ENCODE measurements at places on chromosomes 12 and 14. TPM values are rescaled to one million over a fixed set of nuclear protein-coding genes. Genes with fewer than 3 reads are reported as not detected.

- H3K4me3 ChIP-seq, result no peak overlapping the region
- H3K27ac ChIP-seq, result no peak overlapping the region
These were observed 10.7 kb downstream of the MED13L start for GRCh38 chr12:116266631-116267349.

DNA sequence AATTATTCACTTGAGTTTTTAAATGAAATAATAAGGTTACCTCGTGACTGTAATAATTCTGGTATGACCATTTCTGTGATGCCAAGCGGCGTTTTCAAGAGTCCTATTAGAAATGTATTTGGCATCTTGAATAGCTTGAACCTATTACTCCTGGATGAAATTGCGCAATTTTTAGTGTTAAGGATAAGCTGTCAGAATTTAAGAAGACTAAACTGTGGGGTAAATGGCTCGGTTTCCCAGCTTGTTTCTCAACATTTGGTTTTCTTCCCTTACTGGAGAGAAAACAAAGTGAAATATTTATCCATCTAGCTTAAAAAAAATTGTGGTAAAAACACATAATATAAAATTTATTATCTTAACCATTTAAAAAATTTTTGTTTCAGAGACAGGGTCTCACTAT lies 26.8 kb downstream of the PCNX1 start:
- no peaks in the 10 kb centered on the region for H3K27me3 ChIP-seq
- H3K4me1 ChIP-seq, result peaks cover 11% of the 10 kb centered on the region
- no peak overlapping the region for H3K27ac ChIP-seq
- H3K36me3 ChIP-seq, result no peaks in the 10 kb centered on the region
- no peak overlapping the region for H3K4me3 ChIP-seq

GRCh38 chr14:22232486-22232885 lies 356.5 kb downstream of the DAD1 start:
- H3K4me3 ChIP-seq, result no peak overlapping the region
- no peaks in the 10 kb centered on the region for H3K4me1 ChIP-seq
- no peaks in the 10 kb centered on the region for H3K36me3 ChIP-seq
- H3K27me3 ChIP-seq, result no peaks in the 10 kb centered on the region
- no peak overlapping the region for H3K27ac ChIP-seq

- H3K27ac ChIP-seq, result no peak overlapping the region
- no peaks in the 10 kb centered on the region for H3K27me3 ChIP-seq
- no peak overlapping the region for H3K4me3 ChIP-seq
- H3K36me3 ChIP-seq, result no peaks in the 10 kb centered on the region
- peak; percentile 54 for DNase-seq
These were observed 136.8 kb downstream of the TPH2 start for GRCh38 chr12:72075401-72075800.

DNA sequence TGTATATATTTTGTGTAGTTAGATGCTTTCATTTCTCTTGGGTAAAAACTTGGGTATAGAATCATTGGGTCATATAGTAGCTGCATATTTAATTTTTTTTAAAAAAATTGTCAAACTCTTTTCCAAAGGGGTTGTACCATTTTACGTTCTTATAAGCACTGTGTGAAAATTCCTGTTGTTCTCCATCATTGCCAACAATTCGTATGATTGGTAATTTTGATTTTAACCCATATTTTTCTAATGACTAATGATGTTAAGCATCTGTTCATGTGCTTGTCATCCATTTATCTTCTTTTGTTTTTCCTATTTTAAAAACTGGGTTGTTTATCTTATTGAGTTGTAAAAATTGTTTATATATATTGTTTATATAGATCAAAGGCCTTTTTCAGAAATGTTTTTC lies 77.4 kb downstream of the OTOGL start:
- H3K27me3 ChIP-seq, result no peaks in the 10 kb centered on the region
- H3K4me3 ChIP-seq, result no peak overlapping the region
- no peaks in the 10 kb centered on the region for H3K4me1 ChIP-seq
- no peak overlapping the region for H3K27ac ChIP-seq
- no peak for DNase-seq

DNA sequence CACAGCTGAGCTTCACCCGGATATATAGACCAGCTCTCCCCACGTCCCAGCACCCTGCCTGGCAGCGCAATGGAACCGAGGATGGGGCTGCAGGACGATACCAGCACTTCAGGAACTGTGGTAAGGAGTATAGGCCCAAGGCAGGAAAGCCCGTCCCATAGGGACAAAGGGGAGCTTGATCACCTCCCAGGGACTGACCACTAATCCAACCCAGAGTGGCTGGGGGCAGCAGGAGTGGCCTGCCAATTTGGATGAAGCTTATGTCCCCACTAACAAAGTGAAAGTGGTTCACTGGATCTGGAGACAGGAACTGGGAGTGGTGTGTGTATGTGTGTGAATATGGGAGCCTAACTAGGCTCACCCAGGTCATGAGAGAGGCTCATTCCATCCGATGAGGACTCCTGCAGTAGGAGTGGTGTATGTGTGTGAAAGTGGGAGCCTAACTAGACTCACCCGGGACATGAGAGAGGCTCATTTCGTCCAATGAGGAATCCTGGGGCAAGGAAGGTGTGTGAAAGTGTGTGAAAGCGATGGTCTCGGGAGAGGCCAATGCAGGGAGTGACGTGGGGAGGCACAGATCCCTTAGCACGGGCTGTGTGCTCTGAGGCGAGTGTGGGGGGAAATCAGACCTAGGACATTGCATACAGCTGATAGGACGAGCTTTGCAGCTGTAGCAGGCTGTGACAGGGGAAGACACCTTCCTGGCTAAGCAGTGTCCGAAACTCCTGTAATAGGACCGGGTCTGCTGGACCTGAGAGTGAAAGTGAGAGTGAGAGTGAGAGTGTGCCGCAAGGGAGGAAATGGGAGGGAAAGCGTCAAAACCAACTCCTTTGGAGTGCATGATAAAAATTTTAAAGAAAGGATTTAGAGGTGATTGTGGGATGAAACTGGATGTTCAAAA lies 25.7 kb downstream of the KLRK1 start:
- H3K36me3 ChIP-seq, result no peaks in the 10 kb centered on the region
- DNase-seq, result peak; percentile 15
- H3K4me3 ChIP-seq, result peak overlapping the region; percentile 62

DNA sequence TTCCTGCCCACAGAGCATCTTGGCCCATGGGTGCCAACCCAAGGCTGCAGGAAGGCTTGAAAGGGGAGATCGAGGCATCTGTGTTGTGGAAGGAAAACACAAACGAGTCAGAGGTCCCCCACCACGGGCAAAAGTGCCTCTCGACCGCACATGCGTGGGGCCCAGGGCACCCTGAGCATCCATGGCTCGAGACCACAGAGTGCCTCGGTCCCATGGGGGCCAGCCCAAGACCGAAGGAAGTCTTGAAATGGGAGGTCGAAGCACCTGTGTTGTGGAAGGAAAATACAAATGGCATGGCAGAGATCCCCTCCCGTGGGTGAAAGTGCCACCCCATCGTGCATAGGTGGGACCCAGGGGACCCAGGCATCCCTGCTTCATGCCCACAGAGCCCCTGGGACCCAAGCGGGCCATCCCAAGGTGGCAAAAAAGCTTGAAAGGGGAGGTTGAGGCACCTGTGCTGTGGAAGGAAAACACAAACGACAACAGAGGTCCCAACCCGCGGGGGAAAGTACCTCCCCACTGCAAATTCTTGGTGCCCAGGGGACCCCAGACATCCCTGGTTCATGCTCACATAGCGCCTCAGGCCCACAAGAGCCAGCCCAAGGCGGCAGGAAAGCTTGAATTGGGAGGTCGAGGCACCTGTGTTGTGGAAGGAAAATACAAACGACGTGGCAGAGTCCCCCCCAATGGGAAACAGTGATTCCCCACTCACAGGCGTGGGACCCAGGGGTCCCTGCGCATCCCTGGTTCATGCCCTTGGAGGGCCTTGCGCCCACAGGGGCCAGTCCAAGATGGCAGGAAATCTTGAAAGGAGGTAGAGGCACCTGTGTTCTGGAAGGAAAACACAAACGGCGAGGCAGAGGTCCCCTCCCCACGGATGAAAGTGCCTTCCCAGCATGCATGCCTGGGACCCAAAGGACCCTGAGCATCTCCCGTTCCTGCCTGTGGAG lies 373.0 kb downstream of the ALG10 start:
- no peaks in the 10 kb centered on the region for H3K27me3 ChIP-seq
- H3K4me1 ChIP-seq, result no peaks in the 10 kb centered on the region
- no peak overlapping the region for H3K27ac ChIP-seq
- no peak overlapping the region for H3K4me3 ChIP-seq
- no peak for DNase-seq

DNA sequence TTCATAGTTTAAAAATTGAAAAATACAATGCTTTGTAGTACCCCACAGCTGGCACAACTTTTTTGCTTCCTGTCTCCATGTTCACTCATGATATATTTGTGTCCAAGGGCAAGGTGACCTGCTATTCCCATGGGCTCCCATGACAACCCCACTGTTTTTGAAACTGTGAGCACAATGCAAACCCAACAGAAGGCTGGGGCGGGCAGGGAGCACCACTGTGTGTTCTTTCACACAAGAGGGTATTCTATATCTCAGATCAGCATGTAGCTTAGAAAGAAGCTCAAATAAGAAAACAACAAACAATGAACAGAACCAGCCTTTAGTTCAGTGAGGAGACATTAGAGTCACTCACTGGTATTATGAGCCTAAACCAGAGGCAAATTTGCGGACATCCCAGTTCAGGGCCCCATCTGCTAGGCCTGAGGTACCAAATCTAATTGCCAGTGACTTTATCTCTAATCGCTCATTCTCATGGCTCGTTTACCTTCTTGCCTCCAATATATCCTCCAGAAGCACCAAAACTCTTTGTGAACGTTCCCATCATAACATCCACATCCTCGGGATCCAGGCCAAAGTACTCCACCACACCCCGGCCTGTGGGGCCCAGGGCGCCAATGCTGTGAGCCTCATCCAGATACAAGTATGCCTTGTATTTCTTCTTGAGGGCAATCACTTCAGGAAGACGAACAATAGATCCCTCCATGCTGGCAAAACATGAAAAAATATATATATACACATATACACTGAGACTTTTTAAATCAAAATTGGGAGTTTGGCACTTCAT lies 56.4 kb upstream of the ISM2 start:
- peaks cover 7% of the 10 kb centered on the region for H3K36me3 ChIP-seq
- H3K27me3 ChIP-seq, result no peaks in the 10 kb centered on the region
- no peak overlapping the region for H3K4me3 ChIP-seq
- no peak for DNase-seq

- no peaks in the 10 kb centered on the region for H3K27me3 ChIP-seq
- H3K36me3 ChIP-seq, result no peaks in the 10 kb centered on the region
- no peak overlapping the region for H3K27ac ChIP-seq
These were observed 612.5 kb downstream of the FSCB start for GRCh38 chr14:43894534-43894933.

DNA sequence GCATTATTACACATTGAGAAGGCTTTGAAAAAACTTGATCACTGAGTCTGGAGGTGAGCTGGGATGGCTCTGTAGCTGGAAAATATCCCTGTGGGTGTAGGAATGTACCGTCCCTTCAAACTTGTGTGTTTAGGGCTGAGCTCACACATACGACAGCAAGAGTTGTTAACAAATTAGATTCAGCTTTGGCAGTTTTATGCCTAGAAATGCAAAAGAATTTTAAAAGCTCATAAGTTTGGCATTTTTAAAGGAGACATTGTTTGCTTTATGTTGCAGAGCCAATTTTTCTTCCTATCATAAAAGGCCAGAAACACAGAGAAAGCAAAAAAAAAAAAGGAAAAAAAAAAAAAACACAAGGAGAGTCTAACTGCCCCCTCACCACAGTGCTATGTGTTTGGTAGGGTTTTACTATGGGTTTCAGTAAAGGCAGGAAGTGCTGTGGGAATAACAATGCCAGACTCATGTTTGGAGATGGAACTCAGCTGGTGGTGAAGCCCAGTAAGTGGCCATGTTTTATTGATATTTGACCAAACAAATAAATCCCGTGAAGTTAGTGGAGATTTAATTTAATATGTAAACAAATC lies 78.4 kb downstream of the DAD1 start:
- no peak overlapping the region for H3K27ac ChIP-seq
- no peak overlapping the region for H3K4me3 ChIP-seq
- H3K36me3 ChIP-seq, result peaks cover 4% of the 10 kb centered on the region
- no peaks in the 10 kb centered on the region for H3K27me3 ChIP-seq
- H3K4me1 ChIP-seq, result peaks cover 61% of the 10 kb centered on the region

- H3K27ac ChIP-seq, result no peak overlapping the region
- H3K4me3 ChIP-seq, result no peak overlapping the region
- DNase-seq, result peak; percentile 65
- H3K36me3 ChIP-seq, result no peaks in the 10 kb centered on the region
These were observed 41.3 kb upstream of the EIF5 start for GRCh38 chr14:103292426-103293374.

DNA sequence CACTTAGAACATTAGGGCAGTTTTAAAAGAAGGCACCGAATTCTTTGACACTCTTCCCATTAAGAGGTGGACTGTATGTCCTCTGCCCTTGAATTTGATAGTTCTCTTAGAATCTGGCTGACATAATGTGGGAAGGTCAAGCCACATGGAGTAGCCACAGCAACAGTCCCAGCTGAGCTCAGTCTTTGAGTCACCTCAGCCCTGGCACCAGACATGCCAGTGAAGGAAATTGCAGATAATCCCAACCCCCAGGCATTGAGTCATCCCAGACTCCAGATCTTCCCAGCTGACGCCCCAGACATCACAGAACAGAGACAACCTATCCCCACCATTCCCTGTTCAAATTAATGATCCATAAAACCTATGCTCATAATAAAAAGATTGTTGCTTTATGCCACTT lies 83.4 kb downstream of the GTF2A1 start:
- peaks cover 8% of the 10 kb centered on the region for H3K4me1 ChIP-seq
- H3K27me3 ChIP-seq, result no peaks in the 10 kb centered on the region
- no peaks in the 10 kb centered on the region for H3K36me3 ChIP-seq
- H3K4me3 ChIP-seq, result no peak overlapping the region

DNA sequence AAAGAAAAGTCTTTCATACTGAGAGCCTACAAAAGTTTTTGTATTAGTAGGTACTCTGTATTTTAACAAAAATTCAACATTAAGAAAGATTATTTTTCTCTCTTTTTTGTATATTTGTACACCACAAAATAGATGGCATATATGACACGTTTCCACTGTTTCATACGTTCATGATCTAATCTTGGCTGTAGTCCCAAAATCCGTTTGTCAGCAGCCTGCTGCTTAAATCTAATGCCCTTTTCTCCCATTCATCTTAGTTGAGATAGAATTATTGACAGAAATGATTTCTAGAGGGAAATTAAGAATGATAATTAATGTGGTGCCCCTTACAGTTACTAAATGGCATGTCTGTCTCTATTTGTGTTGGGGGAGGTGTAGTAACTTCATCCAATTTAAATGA lies 140.7 kb upstream of the NOVA1 start:
- no peak for DNase-seq
- H3K4me3 ChIP-seq, result no peak overlapping the region
- H3K4me1 ChIP-seq, result no peaks in the 10 kb centered on the region
- no peaks in the 10 kb centered on the region for H3K36me3 ChIP-seq
- H3K27me3 ChIP-seq, result no peaks in the 10 kb centered on the region

Gene KRT6A
- total RNA-seq, result not detected

Gene SCNN1A
- not detected for total RNA-seq

Gene FGF6
- total RNA-seq, result not detected
